Forelimb muscle (tissue), 1 donor: ENCODE measurements at places on chromosomes 1 and 21. TPM values are rescaled to one million over a fixed set of nuclear protein-coding genes. Genes with fewer than 3 reads are reported as not detected.

GOLT1A gene
- polyA plus RNA-seq, result not detected

PLA2G2C gene
- polyA plus RNA-seq, result 0.05 TPM

DNA sequence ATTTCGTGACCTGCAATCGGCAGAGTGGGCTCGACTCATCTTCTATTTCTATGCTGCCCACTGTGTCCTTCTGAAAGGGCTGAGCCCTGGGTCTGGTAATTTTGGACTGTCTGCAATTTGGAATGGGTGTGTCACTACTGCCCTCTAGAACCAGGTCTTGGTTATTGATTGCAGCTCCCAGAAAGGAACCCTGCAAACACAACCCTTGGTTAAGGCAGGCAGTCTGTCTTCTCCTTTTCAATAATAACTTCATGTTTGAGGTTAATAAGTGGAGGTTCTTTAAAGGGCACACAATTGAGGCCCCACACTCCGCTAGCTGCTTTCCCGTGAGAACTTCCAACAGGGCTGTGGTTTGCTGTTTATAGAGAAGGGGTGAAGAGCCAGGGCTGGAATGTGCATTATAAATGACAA, 79.9 kb upstream of the LYST start:
- DNase-seq, result no peak

- no peak for DNase-seq
Measured at GRCh38 chr1:147515045-147515869, 26.0 kb upstream of the BCL9 start.

- DNase-seq, result no peak
Measured at GRCh38 chr21:33402001-33402979, 923 bp upstream of the IFNGR2 start.
